ENCODE measurements at places on chromosomes 5 and 9.

DNA sequence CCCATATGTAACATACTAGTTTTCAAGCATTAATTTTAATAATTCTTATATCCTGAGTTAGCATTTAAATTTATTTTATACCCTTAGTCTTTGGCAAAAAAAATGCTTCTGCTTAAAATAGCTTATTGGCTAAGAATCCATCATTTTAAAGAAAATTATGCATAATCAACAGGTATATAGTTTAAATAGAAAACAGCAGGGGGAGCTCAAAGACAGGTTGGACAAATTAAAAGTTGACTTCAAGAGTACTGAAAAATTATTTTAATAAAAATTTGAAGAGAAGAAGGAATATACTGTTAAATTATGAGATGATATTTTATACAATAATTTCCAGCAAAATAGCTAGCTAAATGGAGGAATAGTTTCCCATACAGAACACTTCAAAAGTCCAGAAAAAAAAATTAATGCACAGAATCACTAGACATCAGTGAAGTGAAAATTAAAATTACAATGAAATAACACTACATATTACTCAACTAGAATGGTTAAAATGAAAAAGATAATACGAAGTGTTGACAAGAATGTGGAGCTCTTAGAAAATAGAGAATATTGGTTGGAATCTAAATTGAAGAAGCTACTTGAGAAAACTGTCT lies 387.1 kb downstream of the PDE4D start:
- no peak for DNase-seq

GRCh38 chr5:16551628-16552027 lies 65.2 kb downstream of the RETREG1 start:
- DNase-seq: no peak

- DNase-seq: no peak
These were observed 1.7 kb downstream of the DMRT3 start for GRCh38 chr9:977838-978830.

DNA sequence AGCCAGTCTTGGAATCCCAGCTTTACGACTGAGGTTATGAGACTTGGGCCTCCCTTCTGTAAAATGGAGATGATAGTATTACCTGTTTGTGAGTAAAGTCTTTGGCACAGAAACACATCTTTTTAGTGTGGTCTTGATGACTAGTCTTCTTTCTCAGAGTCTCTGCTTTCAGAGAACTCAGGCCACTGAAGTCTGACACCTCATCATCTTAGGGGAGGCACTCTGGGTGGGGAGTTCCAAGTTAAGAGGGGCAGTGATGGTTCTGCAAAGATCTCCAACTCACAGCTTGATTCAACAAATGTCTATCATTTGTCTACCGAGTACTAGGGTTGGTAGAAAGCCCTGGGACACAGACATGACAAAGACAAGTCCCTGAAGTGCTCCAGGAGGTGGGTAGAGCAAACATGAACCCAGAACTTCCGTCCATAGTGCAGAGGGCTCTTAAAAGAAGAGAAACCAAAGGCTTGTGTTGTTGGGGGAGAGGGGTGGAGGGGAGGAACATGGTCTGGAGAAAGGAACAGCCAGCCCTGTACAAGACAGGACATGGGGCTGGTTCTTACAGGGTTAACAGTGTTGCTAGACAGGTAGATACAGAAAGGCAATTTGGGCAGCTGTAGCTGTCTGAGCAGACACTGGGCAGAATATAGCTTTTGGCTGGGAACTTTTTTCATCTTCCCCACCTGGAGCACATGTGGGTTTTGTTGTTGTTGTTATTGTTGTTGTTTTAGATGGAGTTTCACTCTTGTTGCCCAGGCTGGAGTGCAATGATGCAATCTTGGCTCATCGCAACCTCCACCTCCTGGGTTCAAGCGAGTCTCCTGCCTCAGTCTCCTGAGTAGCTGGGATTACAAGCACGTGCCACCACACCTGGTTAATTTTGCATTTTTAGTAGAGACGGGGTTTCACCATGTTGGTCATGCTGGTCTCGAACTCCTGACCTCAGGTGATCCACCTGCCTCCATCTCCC lies 2.6 kb upstream of the CD14 start:
- DNase-seq: no peak

DNA sequence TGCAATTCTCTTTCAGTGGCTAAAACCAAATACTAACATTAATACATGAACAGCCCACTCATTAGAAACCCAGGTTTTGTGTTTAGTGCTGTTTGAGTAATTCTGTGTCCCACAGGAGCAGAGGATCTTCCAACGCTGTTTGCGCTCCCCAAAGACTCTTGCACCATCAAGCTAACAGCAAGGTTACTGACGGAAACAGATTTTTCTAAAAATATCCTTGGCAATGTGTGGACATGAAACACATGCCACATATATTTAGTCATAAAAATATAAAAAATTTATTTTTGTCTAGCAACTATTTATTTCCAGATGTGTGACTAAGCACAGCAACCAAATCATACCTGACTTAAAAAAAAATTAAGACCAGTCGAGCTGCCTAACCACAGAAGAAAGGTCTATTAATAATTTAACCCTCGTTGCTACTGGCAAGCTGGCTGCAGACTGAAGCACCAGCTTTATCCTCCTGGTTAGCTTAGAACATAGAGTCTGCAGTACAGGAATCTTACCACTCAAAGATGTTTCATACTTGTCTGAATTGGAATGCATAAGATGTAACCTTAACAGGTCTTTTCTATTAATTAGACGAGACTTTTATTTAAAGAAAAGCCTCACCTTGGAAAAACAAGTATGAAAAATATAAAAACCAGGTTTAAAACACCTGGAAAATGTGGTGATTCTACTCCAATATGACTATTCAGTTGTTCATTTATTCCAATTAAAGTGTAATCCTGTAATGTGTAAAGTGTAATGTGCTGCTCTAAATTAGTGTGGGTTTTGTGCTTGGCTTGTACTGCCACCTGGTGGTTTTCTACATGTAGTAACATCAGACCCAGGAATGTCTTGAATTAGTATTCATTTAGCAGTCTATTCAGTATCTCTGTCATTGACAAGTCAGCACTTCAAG lies 272.5 kb downstream of the EPB41L4A start:
- DNase-seq: peak; percentile 19

DNA sequence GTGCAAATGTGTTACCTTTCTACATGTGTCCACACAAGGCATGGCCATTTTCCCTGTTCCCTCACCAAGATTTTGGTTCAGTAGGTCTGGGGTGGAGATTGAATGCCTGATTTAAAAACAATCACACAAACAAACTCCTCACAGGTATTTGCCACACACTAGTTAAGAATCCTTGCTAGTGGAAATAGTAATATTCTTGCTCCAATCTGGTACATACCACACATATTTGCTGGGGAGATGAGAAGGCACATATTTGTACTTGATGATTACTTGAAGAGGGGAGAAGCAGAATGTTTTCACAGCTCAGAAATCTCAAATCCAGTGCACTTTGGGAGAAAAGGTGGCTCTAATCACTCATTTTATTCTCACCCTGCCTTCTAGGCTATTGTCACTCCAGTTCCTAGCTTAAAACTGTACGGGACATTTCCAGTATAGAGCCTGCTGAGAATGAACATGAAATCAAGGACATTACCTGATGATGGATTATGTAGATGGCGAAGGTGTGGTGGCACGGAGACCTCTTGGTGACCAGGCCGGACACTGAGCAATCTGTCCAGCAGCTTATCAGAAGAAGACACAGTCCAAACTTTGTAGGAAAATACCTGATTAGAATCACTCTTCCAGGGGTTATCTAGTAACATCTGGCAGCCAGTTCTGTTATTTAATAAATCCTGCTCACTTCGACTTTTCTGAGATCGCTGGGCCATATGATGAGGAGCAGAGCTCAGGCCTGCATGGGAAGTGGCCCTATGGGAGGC lies 116.1 kb upstream of the IL6ST start:
- DNase-seq: no peak

DNA sequence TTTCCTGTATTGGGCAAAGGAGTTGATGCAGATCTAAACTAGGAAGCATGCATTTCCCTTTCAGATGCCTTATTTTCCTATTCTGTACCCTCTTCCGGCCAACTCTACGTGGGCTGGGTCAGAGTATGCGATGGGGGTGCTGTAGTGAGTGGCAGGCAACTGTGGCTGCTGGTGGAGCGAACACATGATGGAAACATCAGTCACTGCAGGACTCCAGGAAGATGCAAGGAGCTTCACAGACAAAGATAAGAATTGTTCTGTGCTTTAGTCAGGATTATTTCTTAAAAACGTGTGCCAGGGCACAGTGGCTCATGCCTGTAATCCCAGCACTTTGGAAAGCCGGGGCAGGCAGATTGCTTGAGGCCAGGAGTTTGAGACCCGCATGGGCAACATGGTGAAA lies 75.1 kb downstream of the PSAT1 start:
- DNase-seq: no peak

GRCh38 chr5:41885286-41885685 lies 15.1 kb upstream of the OXCT1 start:
- no peak for DNase-seq

- DNase-seq: no peak
These were observed 47.1 kb downstream of the SLC38A9 start for GRCh38 chr5:55665065-55665464.

Data from stimulated activated CD8-positive, alpha-beta memory T cell treated with anti-CD3 and anti-CD28 coated beads, Interleukin-2, amount 100 ng/mL, for 1 hour (primary cell).